A673 (cell line): ENCODE measurements at places on chromosomes 3 and 15.

- DNase-seq = no peak
Observed at GRCh38 chr3:140292170-140292569, 357.2 kb downstream of the CLSTN2 start.

GRCh38 chr15:60652870-60653269 lies 173.9 kb upstream of the ICE2 start:
- DNase-seq = no peak

- DNase-seq = no peak
Observed at GRCh38 chr15:92891533-92892200, 8.5 kb upstream of the CHD2 start.

DNA sequence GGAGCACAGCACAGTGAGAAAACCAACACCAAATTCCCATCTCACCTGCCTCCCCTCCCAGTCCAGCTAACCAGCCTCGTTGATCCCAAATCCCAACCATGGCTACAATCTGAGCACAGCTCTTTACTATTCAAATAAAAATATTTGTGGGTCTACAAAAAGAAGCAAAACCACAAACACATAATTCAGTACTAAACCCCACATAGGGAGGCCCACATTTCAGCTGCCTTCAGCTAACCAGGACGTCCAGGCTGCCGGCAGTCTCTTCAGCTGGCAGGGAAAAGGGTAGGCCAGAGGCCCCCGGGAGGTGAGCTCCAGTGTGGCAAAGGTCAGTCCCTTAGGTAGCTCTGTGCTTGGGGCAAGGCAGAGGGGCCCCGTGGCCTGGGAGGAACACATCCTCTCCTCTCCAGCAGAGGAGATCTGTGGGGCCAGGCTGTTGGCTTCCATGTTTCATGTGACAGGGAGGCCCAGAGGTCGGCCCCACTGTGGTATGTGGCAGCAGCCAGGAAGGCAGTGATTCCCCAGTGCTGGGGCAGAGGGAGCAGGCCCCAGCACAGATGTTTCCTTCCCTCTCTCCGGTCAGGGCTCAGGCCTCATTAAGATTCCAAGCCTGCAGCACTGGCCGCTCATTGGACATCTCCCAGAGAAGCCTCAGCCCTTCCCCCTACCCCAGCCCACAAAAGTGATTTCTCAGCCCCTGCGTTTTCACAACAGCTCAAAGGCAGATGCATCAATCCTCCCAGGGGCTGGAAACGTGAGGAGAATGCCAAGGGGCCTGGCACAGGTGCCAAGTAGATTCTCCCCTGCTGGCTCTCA lies 381.4 kb downstream of the NTRK3 start:
- no peak for DNase-seq

GRCh38 chr3:184117636-184118035 lies 17.5 kb upstream of the EIF2B5 start:
- DNase-seq = peak; percentile 65

GRCh38 chr15:36694574-36694973 lies 115.1 kb downstream of the CDIN1 start:
- DNase-seq = no peak

DNA sequence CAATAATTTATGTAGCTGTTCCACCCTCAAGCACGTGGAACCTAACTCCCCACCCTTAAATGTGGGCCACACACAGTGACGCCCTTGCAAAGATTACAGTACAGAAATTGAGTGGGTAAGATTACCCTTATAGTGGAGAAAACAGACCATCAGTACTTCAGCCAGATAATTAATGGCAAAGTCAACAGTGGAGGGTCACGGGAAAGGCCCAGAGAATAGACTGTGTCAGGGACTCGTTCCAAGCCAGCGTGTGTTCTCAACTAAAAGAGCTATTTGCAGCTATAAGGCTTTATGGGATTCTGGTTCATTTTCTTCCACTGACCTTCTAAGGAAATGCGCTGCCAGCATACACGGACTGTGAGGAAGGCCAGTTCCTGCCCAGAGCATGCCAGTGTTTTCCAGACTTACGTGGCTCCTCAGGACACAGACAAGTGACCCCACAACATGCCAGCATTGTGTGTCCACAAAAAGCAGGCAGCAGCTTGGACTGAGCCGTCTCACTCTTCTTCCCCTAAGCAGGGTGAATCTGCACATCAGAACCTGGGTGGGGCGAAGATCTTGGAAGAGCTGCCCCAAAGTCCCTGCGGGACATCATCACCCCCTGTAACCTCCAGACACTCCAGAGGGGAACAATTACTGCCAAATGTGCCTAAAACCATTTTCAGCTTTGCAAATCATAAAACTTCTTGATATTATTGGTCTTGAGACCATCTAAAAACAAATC lies 428.5 kb downstream of the OCA2 start:
- DNase-seq = no peak

DNA sequence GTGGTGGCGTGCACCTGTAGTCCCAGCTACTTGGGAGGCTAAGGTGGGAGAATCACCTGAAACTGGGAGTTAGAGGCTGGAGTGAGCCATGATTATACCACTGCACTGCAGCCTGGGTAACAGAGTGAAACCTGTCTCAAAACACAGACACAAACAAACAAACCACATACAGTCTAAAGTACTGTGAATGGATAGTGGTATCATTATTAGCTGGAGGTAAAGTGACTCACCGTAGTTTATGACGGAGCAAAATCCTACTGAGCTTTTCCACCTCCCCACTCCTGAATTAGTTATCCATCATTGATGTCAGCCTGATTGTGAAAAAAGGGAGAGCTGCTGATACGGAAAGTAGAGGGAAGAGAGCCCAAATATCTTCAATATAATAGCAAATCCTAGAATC lies 3.2 kb upstream of the CNOT10 start:
- DNase-seq = no peak

DNA sequence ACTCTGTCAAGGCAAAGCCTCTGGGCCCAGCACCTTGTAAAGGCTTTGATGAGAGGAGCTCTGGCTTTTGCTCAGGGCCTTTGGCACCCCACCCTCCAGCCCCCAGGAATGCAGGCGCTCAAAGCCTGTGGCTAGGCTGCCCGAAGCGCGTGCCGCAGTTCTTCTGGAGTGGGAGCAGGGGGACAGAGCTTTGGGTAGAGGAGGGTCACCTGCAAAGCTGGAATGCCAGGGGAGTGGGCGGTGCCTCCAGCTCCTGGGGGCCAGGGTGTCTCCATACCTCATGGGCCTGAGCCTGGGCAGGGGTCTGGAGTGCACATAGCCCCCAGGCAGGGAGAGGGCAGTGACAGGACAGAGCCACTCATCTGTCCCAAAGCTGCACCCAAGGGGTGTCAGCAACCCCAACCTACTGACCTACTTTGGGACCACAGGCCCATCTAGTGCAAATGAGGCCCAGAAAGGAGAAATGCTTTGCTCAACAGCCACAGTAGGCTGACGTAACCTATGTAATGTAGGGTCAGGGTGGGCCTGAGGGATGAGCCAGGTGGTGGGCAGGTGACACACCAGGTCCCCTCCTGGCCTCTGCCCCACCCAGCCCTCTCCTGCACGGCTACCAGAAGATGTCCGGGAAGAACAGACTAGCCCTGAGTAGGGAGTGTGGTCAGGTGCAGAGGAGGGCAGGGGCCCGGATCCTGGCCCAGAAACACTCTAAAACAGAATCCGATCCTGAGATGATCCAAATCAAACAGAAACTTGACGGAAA lies 2.2 kb upstream of the CALML4 start:
- DNase-seq = no peak

DNA sequence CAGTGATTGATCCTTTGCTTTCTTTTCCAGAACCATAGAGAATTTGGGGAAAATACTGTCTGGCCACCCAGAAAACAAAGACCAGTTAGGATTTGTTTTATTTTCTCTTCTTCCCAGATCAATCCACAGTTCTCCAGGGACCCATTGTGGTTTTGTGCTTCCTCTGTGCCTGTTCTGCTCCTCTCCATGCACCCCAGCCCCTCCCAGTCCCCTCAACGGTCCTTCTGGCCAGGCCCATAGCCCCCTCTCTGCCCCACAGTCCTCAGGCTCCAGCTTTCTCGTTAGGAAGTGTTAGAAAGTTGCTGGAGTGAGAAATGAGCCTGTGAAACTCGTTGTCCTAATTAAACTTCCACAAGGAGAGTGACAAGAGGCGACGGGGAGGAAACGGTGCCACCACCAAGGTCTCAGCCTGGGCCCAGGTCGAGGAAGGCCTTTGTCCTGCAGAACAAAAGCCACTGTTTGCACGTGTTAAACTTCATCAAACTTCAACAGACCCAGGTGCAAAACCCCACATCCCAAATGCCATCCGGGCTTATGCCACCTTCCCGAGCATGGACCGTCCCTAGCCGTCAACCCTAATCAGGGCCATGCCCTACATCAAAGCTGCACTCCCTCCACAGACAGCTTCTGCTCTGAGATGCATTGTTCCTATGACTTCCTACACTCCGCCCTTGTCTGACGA lies 18.7 kb upstream of the ALDH1A3 start:
- no peak for DNase-seq

- DNase-seq = no peak
Observed at GRCh38 chr3:48466386-48467109, 20.0 kb downstream of the ATRIP start.

- no peak for DNase-seq
Observed at GRCh38 chr3:9912294-9912935, 4.5 kb upstream of the IL17RC start.

GRCh38 chr15:74227968-74228722 lies 8.0 kb upstream of the CCDC33 start:
- DNase-seq = peak; percentile 87

DNA sequence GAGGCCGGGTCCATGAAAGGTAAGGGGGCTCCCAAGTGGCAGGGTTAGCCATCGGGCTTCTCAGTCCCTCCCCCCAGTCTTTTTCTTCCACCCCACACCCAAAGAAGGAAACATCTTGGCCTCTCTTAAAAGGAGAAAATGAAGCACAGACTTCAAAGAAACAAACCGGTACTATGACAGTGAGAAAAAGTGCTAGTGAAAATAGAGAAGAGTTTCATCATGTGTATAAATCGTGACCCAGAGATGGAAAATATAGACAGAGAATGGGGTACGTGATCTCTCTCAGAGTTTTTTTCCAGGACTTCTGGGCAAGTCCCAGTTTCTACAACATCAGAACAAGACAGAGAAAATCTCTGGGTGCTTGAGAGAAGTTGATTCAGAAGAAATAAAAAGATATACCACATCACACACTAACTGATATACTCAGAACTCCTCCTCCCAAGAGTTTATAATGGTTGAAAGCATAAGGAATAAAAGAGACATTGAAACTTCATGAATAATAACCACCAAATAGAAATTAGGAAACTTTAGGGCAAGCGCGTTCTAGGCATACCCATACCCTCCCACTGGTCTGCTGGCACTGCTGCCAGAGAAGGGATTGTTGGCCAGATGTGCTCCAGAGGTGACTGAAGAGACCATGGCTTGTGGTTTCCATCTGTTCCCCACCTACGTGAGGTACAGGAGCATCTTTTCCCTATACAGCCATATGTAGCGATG lies 318.9 kb upstream of the CHRM5 start:
- no peak for DNase-seq

GRCh38 chr3:15896500-15896899 lies 98.7 kb upstream of the ANKRD28 start:
- no peak for DNase-seq

GRCh38 chr15:27095886-27096624 lies 125.1 kb downstream of the GABRG3 start:
- DNase-seq = no peak

DNA sequence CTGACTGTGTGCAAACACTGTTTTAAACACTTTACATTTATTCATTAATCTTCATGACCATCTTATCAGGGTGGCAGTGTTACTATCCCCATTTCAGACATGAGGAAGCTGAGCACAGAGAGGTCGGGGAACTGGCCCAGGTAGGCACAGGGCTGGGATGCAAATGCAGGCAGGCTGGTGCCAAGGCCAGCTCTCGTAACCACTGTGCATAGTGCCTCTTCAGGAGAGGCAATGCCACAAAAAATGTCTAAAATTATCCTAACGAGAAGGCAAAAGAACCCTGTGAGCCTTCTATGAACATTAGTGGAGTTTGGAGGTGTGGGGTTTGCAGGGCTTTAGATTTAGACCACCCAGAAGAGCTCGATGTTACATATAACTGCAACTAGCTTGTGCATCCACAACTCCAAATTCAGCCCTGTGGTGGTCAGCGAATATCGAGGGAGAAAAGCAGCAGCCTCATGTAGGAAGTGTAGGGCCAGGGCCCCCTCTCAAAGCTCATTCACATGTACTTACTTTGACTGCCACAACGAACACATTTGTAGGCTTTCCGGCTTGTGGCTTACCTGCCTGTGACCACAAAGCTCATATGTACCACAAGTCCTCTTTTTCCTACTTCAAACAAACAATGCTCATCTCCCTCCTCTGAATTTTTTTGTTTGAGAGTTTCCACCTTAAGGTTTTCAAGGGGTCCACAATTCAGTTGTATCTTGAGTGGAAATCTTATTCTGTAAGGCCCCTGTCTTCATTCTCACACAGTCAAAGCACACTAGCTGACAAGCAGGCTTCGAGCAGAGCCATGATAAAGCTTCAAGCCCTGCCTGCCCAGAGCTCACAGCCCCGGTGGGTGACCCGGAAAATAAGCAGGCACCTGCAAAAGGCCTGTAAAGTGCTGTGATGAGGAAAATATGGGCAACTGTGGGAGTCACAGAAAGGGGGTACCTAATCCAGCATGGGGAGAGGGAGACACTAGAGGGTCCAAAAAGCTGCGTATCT lies 722.9 kb upstream of the CFAP20DC start:
- DNase-seq = no peak

- no peak for DNase-seq
Observed at GRCh38 chr3:115676336-115676735, 53.0 kb downstream of the GAP43 start.

- no peak for DNase-seq
Observed at GRCh38 chr3:182711853-182712252, 81.5 kb upstream of the ATP11B start.

GRCh38 chr3:174192471-174192870 lies 666.7 kb upstream of the NAALADL2 start:
- DNase-seq = no peak

GRCh38 chr3:112671930-112672715 lies 31.2 kb upstream of the CCDC80 start:
- peak; percentile 43 for DNase-seq

GRCh38 chr3:195825857-195826804 lies 14.4 kb upstream of the MUC4 start:
- DNase-seq = no peak

- DNase-seq = no peak
Observed at GRCh38 chr3:396293-396692, 199.7 kb downstream of the CHL1 start.

- no peak for DNase-seq
Observed at GRCh38 chr3:191070201-191070600, 128.8 kb upstream of the OSTN start.

- no peak for DNase-seq
Observed at GRCh38 chr3:34155666-34156065, 357.2 kb downstream of the PDCD6IP start.

- no peak for DNase-seq
Observed at GRCh38 chr3:46196261-46196957, 11.7 kb downstream of the CCR1 start.

DNA sequence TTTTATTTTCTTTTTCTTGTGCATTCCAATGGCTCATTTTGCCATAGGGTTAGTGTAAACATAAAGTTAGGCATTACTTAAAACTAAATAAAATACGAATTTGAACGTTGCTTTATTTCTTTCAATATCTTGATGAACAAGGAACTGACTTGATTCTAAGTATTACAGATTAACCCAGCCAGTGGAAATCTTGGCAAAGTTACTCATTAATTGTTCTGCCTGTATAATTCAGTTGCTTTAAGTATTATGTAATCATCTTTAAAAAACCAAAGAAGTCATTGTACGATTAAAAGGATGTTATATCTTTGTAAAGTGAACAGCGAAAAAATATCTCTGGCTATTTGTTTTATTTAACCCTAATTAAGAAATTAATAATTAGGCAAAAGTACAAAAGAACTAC lies 737.9 kb upstream of the BCHE start:
- DNase-seq = no peak

GRCh38 chr3:184429786-184430185 lies 49.9 kb downstream of the CHRD start:
- no peak for DNase-seq

- no peak for DNase-seq
Observed at GRCh38 chr15:64333986-64334929, 21.7 kb downstream of the CSNK1G1 start.
